GM12878 (cell line): ENCODE measurements at places on chromosomes 5 and 9. TPM values are rescaled to one million over a fixed set of nuclear protein-coding genes. Genes with fewer than 3 reads are reported as not detected.

DNA sequence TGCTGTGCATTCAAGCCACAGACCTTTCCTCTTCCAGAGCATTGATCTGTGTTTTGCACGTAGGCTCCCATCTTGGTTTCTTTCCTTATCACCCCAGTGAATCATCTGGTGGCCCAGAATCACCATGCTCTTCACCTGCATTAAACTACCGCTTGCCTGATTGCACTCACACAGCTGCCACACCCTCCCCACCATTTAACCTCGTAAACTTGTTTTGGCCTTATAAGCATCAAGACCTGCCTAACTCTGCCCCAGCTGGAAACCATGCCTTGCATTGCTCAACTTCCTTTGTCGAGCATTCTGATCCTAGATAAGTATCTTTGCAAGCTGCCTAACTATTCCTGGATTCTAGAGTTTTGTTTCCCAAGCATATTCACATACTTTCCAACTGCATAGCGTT is 369.6 kb upstream of the SEMA6A start:
- peaks cover 3% of the 10 kb centered on the region for H3K4me1 ChIP-seq
- H3K27me3 ChIP-seq, result peaks cover 1% of the 10 kb centered on the region; the same call in 1 of the 2 replicates
- DNase-seq, result no peak
- no peaks in the 10 kb centered on the region for H3K36me3 ChIP-seq
- H3K27ac ChIP-seq, result no peak overlapping the region
- H3K4me3 ChIP-seq, result no peak overlapping the region

DNA sequence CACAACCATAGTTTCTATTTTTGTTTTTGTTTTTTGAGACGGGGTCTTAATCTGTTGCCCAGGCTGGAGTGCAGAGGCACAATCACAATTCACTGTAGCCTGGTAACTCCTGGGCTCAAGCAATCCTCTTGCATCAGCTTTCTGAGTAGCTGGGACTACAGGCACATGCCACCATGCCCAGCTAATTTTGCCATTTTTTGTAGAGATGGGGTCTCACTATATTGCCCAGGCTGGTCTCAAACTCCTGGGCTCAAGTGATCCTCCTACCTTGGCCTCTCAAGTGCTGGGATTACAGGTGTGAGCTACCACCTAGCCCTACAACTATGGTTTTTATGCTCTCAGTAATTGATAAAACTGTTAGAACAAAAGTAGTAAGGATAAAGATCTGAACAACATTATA is 147.5 kb upstream of the SHB start:
- DNase-seq, result no peak
- no peaks in the 10 kb centered on the region for H3K4me1 ChIP-seq
- no peaks in the 10 kb centered on the region for H3K27me3 ChIP-seq
- H3K27ac ChIP-seq, result no peak overlapping the region

GRCh38 chr5:167797933-167798332 is 493.5 kb upstream of the WWC1 start:
- no peak for DNase-seq
- no peak overlapping the region for H3K4me3 ChIP-seq
- H3K27me3 ChIP-seq, result no peaks in the 10 kb centered on the region
- no peak overlapping the region for H3K27ac ChIP-seq

DNA sequence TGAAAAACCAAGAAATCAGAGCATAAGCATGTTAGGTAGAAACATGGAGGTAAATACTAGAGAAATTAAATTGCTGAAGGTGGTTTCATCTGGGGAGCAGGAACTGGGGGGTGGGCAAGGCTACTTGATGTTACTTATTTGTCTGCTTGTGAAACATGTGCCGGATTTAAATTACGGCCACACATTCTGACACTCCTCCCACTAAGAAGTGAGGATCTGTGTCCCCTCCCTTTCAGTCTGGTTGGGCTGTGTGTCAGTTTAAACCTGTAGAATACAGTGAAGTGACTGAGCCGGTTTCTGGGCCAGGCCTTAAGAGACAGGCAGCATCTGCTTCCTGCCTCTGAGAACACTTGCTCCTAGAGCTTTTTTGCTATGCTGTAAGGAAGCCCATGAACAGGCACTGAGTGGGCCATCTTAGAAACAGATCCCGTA is 2.3 kb upstream of the IARS1 start:
- no peak overlapping the region for H3K4me3 ChIP-seq
- no peak for DNase-seq
- no peaks in the 10 kb centered on the region; the same call in 1 of the 2 replicates for H3K36me3 ChIP-seq
- no peak overlapping the region for H3K27ac ChIP-seq

DNA sequence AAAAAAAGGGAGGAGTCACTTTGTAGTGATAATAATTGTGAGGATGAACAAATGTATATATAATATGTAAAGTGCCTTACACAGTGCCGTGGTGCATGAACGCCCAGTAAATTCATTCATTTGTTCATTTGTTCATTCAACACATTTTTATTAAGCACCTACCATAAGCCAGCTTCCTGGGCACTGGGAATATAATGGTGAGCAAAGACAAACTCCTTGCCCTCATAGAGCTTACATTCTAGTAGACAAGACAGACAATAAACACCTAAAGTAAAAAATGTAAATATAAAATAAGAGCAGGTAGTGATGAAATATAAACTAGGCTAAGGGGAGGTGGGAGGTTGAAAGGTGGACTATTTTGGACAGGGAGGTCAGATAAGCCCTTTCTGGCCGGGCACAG is 32.0 kb downstream of the SPRY4 start:
- no peak overlapping the region for H3K27ac ChIP-seq
- H3K4me3 ChIP-seq, result no peak overlapping the region
- no peak for DNase-seq
- no peaks in the 10 kb centered on the region for H3K27me3 ChIP-seq
- H3K36me3 ChIP-seq, result no peaks in the 10 kb centered on the region

NR5A1 gene
- total RNA-seq, result 0.18 and 0.27 TPM in 2 replicates

C9orf153 gene
- total RNA-seq, result 0.18 TPM in 1 of 2 replicates, not detected in the other
